Left renal pelvis (tissue), 4 donors: ENCODE measurements at places on chromosomes 12 and 14. TPM values are rescaled to one million over a fixed set of nuclear protein-coding genes. Genes with fewer than 3 reads are reported as not detected.

The FBXO34 gene
- polyA plus RNA-seq: 24.9 TPM

The SAV1 gene
- 40.0 TPM for polyA plus RNA-seq

The KCNMB4 gene
- 14.1 TPM for polyA plus RNA-seq

The RPS6KA5 gene
- polyA plus RNA-seq: 8.0 TPM

The PPP4R3A gene
- 77.8 TPM for polyA plus RNA-seq

The PGF gene
- polyA plus RNA-seq: 9.3 TPM

The TMBIM4 gene
- 149 TPM for polyA plus RNA-seq

The MYH6 gene
- polyA plus RNA-seq: 0.17 TPM
